ENCODE measurements at places on chromosomes 7 and 10. TPM values are rescaled to one million over a fixed set of nuclear protein-coding genes. Genes with fewer than 3 reads are reported as not detected.

Gene RNF133
- total RNA-seq = 1.1 TPM

Gene SLC16A12
- 10.3 TPM for total RNA-seq

Gene MMP21
- total RNA-seq = 0.31 TPM

Gene CPXM2
- total RNA-seq = 81.6 TPM

Gene VAX1
- not detected for total RNA-seq

Gene HABP2
- total RNA-seq = not detected

Gene SLC25A28
- 53.9 TPM for total RNA-seq

Gene XRCC2
- 0.58 TPM for total RNA-seq

Gene DGKB
- 3.6 TPM for total RNA-seq

Gene AZGP1
- 120 TPM for total RNA-seq

Gene UBTD1
- 8.1 TPM for total RNA-seq

Gene AEBP1
- total RNA-seq = 236 TPM

Gene ZNF746
- 19.3 TPM for total RNA-seq

Gene CDHR3
- 8.2 TPM for total RNA-seq

Gene UCMA
- not detected for total RNA-seq

Gene RAPGEF5
- 62.8 TPM for total RNA-seq

Gene UPK3B
- 3.7 TPM for total RNA-seq

Gene CHST12
- total RNA-seq = 30.7 TPM

Gene LEP
- 7.2 TPM for total RNA-seq

Gene SYT15B
- total RNA-seq = 12.5 TPM

Gene FEZF1
- total RNA-seq = not detected

Gene HOXA7
- total RNA-seq = 6.2 TPM

Gene PNLIPRP3
- total RNA-seq = not detected

Gene SLC4A2
- total RNA-seq = 87.5 TPM

Gene FLNC
- 11.7 TPM for total RNA-seq

Gene SCIN
- total RNA-seq = 9.8 TPM

Gene EIF3A
- 96.5 TPM for total RNA-seq

Gene GSDME
- 8.8 TPM for total RNA-seq

Gene MPP7
- 7.8 TPM for total RNA-seq

Gene PODXL
- total RNA-seq = 54.9 TPM
